NCI-H345 (cell line): ENCODE measurements at places on chromosomes 4 and X.

- DNase-seq, result no peak
Observed at GRCh38 chrX:141839856-141840255, 1.7 kb downstream of the MAGEC3 start.

- no peak for DNase-seq
Observed at GRCh38 chrX:67613366-67613765, 69.5 kb downstream of the AR start.

GRCh38 chrX:40383969-40384368 is 196.8 kb upstream of the ATP6AP2 start:
- DNase-seq, result no peak

- DNase-seq, result no peak
Observed at GRCh38 chr4:3442460-3442958, 741 bp downstream of the HGFAC start.

DNA sequence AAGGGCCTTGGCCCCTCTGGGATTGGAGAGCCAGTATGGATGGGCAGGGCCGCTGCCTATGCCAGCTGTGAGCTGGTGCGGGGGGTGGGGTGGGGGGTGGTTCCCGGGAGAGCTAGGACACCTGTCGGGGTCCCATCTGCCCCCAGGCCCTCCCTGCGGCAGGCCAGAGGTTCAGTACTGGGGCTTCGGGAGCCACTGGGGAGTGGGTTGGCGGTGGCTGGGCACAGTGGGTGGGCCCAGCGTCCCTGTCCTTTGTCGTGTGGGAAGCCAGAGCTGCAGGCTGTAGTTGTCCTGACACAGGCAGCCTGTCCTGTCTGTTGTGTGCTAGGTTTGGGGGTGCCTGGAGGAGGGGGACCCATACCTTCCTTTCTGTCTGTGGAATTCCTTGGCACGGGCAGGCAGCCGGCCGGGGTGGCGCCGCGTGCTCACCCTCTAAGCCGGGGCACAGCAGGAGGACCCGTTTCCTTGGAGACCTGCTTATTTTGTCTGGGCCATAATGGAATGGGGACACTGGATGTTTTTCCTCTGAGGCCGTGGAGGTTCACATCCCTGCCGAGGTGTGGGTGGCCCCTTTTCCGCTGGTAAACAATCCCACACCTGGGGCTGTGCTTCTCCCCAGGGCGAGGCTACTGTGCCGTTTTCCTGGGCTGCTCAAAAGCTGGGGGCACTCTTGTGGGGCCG is 14.8 kb downstream of the DOK7 start:
- DNase-seq, result no peak

DNA sequence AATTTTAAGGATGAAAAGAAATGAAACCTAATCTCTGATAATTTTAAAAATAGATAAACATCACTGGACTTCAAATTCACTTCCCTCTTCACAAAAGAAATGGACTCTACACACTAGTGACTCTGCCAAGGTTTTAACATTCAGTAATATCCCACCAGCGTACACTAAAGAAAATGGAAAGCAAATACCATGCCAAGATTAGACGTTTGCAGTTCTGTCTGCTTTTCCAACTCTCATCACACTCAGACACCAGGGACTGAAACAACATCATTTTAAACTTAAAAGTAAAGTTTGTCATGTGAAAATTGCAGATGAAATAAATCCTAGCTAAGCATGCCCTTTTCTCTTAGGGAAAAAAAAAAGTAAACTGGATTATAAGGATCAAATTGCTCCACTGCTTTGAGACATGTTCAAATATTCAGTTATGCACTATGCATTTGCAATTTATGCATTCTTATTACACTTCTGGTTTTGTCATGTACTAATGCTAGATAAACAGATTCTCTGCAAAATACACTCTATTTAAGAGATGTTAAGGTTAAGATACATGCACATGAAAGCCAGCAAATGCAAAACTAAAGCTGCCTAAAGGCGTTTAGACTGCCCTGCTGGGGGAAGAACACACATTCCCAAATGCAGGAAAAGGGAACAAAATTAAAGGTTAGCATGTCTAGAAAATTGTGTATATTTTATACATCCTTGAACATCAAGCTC is 534.4 kb upstream of the EPHA5 start:
- DNase-seq, result no peak

- no peak for DNase-seq
Observed at GRCh38 chr4:151462554-151462953, 53.6 kb downstream of the FHIP1A start.

DNA sequence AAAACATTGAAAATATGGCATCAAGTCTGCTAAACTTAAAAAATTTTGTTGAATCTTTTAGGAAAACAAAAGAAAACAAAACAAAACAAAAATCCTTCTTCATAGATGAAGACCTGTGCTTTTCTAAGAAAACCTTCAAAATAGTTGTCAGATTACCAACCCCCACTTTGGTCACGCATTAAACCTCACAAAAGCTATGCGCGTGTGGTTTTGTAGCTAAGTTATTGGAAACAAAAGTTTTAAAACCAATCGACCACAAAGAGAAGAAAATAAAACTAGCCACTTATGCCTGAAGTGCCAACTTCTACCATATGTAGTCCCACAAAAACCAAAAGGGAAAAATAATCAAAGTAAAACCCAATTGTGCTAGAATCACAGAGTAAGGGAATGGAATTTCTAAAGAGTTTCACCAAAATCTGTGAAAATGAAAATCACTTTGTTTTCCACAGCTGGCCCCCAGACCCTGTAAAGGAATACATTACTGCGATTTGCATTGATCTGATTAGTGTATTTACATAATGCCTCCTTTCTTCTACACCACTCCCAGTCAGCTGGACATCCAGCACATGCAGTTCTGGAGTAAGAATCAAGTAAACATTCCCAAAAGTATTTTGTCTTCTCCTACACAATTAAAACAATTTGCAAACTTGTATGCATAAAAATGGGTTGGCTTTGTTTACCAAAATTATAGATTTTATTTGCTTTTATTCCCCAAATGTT is 330.1 kb upstream of the DKK2 start:
- no peak for DNase-seq
